Activated CD4-positive, alpha-beta memory T cell treated with anti-CD3 and anti-CD28 coated beads for 36 hours (primary cell): ENCODE measurements at places on chromosomes 2 and 18. TPM values are rescaled to one million over a fixed set of nuclear protein-coding genes. Genes with fewer than 3 reads are reported as not detected.

KDSR gene
- total RNA-seq = 72.8 TPM

DNA sequence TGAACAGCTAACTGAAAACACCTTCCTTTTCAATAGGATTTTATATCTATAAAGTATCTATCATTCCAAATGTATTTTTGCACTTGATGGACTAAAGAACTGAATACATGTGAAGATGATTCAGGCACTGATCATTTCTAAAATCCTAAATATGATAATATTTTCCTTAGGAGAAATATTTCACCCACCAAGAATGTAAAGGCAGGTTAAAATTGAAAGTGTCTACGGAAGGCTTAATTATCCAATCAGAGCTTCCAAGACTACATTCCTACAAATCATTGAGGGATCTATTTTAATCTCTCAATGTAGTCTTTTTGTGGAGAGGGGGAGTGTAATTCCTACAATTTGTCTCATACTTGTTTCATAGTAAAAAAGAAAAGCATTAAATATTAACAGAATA is 3.6 kb downstream of the GALNT3 start:
- no peak for DNase-seq

SCN2A gene
- not detected for total RNA-seq

DNA sequence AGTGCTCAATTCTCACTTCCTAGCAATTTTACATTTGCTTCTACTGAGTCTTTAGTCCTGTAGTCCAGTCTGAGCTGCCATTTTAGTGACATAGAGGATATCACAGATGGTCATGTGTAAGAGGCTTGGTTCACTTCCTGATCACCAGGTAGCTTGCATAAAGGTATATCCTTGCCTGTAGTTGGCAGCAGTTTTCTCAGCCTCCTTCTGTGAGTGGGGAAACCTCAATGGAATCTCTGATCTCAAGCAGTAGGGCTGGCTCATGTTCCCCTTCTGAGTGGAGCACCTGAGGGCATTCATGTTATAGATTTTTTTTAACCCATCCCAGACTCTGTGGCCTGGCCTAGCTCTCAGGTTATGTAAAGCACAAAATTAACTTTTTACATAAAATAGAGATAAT is 278.4 kb downstream of the RDH14 start:
- no peak for DNase-seq

- no peak for DNase-seq
Observed at GRCh38 chr2:152186262-152186661, 10.7 kb upstream of the STAM2 start.

DNA sequence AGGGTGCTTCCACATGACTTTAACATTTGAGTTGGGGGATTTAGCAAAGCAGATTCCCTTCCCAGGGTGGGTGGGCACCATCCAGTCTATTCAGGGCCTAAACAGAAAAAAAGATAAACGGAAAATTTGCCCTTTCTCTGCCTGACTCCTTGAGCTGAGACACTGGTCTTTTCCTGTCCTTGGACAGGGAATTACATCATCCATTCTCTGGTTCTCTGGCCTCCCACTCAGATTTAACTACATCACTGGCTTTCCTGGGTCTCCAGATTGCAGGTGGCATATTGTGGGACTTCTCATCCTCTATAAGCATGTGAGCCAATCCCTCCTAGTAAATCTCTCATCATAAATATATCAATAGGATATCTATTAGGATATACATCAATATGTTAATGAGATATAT is 25.8 kb downstream of the CAPN13 start:
- DNase-seq = no peak

- DNase-seq = no peak
Observed at GRCh38 chr2:200380833-200381542, 74.5 kb downstream of the SPATS2L start.

FER1L5 gene
- not detected for total RNA-seq
